ENCODE measurements at places on chromosomes 2 and 18. TPM values are rescaled to one million over a fixed set of nuclear protein-coding genes. Genes with fewer than 3 reads are reported as not detected.

The DPP10 gene
- total RNA-seq = 6.5 TPM

DNA sequence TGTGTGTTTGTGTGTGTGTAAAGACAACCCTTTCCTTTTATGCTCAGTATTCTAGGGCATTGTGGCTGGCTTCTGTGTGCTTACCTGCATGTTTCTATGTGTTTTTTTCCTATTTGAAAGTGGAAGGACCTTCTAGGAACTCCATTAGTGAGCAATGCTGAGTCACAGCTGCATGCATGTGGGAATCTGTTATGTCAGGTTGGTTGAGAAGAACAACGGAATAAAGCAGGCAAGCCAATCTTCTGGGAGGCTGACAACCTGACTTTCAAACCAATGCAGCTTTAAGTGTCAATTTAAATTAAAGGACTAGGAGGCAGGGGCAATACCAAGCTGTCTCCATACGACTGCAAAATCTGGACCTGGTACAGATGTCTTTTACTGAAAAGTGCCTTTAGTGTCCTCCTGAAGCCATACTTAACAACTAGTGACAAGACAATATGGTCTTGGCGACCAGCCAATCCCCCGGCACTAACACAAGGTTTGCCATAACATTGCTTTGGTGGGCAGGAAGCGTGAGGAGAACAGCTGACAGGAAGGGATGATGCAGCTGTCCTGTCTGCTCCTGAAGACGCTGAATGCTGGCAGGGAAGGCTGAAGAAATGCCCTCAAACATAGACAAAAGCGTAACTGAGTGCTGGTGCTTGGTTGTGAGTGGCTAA lies 514.7 kb upstream of the CDH7 start:
- no peak for DNase-seq

DNA sequence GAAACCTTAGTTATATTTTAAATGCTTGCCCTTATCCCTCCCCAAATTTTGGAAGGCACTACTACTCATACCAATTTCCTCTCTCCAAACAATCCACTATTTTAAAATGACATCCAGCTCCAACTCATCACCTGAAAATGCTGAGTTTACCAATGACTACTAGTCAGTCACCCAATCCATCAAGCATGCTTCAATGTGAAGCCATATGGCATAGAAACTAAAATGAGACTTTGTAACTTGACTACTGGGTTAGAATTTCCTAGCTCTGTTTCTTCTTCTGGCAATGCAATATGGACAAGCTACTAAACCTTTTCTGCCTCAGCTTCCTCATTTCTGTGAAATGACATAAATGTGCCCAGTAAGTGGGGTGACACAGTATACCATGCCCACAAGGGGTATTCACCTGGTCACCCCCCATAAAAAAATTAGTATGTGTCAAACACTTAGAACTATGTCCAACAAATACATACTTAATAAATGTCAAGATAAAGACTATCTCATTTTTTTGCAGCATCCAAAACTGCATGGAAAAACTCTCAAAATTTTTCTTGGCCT lies 10.0 kb upstream of the STPG4 start:
- no peak for DNase-seq

DNA sequence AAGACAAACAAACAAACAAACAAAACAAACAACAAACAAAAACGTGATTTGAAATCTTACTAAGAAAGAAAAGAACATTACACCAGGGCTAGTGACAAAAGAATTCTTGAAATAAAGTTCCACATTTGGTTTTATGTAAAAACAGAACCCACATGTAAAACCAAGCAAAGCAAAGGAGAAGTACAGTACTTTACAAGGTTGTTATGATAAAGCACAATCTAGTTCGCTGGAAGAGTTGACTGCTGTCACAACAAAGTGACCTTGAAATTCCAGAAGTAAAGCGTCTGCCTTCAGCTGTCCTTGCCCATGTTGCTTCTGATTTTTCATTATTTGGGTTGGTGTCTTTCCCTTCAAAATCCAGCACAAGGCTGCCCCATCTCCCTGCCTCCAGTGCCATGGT lies 94.8 kb upstream of the CYRIA start:
- DNase-seq = no peak

GRCh38 chr2:28749526-28749925 lies 2.1 kb upstream of the PPP1CB start:
- no peak for DNase-seq
